Prostate gland (tissue), 2 donors: ENCODE measurements at places on chromosomes 6 and 20. TPM values are rescaled to one million over a fixed set of nuclear protein-coding genes. Genes with fewer than 3 reads are reported as not detected.

Gene SRMS
- total RNA-seq = 1.6 TPM

Gene OR2J3
- total RNA-seq = 0.09 TPM

Gene DYNLRB1
- total RNA-seq = 132 TPM

Gene FAM209B
- 7.6 TPM for total RNA-seq

Gene MCM3
- total RNA-seq = 51.1 TPM

Gene RBM24
- 13.8 TPM for total RNA-seq

Gene ADGRF5
- total RNA-seq = 4.7 TPM

Gene RBPJL
- total RNA-seq = not detected

Gene POPDC3
- total RNA-seq = not detected

Gene OXT
- total RNA-seq = not detected

Gene RBCK1
- total RNA-seq = 108 TPM

- no peaks in the 10 kb centered on the region for H3K36me3 ChIP-seq
- no peak overlapping the region for H3K27ac ChIP-seq
- H3K4me1 ChIP-seq = no peaks in the 10 kb centered on the region
- H3K4me3 ChIP-seq = no peak overlapping the region
- peak; percentile 33 for DNase-seq
- H3K27me3 ChIP-seq = no peaks in the 10 kb centered on the region
Observed at GRCh38 chr6:47787620-47788497, 6.0 kb downstream of the OPN5 start.

DNA sequence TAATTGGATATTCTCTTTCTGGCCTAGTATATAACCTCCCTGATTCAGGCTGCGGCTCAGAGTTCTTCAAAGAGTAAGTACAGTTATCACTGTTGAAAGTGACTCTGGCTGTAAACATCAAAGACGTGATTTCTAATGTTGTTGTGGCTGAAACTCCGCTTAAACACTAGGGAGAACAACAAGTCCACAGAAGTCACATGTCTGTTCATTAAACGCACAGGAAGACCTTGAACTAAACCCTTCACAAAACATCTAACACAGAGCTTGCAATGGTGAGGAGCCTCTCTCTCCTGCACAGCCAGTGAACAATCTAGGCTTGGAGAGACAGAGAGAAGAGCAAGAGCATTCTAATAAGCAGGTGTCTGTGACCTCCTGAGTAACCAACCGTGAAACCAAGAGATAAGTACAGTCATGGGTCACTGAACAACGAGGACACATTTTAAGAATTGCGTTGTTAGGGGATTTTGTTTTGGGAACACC lies 249.3 kb downstream of the PRKN start:
- no peak overlapping the region for H3K27ac ChIP-seq
- no peaks in the 10 kb centered on the region for H3K4me1 ChIP-seq
- DNase-seq = no peak
- no peaks in the 10 kb centered on the region for H3K27me3 ChIP-seq
- H3K4me3 ChIP-seq = no peak overlapping the region

- no peaks in the 10 kb centered on the region for H3K27me3 ChIP-seq
- no peak overlapping the region for H3K27ac ChIP-seq
- no peaks in the 10 kb centered on the region for H3K4me1 ChIP-seq
- H3K4me3 ChIP-seq = no peak overlapping the region
- DNase-seq = no peak
Observed at GRCh38 chr6:105824732-105825131, 261.4 kb upstream of the PRDM1 start.

GRCh38 chr20:40562031-40562430 lies 127.0 kb downstream of the MAFB start:
- H3K27ac ChIP-seq = no peak overlapping the region
- H3K36me3 ChIP-seq = no peaks in the 10 kb centered on the region
- H3K4me3 ChIP-seq = no peak overlapping the region
- no peaks in the 10 kb centered on the region for H3K27me3 ChIP-seq
- H3K4me1 ChIP-seq = no peaks in the 10 kb centered on the region

DNA sequence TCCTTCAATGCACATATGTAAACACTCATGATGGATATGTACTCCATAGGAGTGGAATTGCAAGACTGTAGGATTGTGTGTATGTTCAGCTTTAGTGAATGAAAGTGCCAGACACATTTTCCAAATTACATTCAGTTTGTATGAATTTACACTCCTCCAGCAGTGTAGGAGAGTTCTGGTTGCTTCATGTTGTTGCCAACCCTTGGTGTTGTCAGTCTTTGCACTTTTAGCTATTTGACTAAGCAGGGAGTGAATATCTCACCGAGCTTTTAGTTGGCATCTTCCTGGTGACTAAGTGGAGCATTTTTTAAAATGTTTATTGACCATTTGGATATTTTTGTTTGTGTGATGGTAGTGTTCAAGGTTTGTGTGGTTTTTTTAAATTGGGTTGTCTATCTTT lies 23.9 kb downstream of the NKX2-4 start:
- H3K27me3 ChIP-seq = no peaks in the 10 kb centered on the region
- H3K4me3 ChIP-seq = no peak overlapping the region
- H3K4me1 ChIP-seq = no peaks in the 10 kb centered on the region

GRCh38 chr6:24856901-24857670 lies 58.4 kb upstream of the ARMH2 start:
- H3K36me3 ChIP-seq = no peaks in the 10 kb centered on the region
- H3K4me3 ChIP-seq = no peak overlapping the region
- H3K27me3 ChIP-seq = no peaks in the 10 kb centered on the region

DNA sequence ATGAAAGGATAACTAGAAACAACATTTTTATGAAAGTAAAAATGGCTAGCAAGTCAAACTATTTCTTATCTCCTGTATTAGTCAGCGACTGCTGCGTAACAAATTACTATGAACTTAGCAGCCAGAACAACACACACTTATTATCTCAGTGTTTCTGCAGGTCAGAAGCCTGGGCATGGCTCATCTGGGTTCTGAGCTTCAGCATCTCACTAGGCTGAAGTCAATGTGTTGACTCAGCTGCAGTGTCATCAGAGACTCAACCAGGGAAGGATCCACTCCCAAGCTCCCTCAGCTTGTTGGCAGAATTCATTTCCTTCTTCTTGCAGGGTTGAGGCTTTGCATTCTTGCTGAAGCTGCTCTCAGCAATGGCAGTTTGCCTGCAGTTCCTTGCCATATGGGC lies 33.2 kb upstream of the IGF2R start:
- H3K36me3 ChIP-seq = no peaks in the 10 kb centered on the region
- H3K4me1 ChIP-seq = no peaks in the 10 kb centered on the region
- no peak overlapping the region for H3K27ac ChIP-seq
- H3K4me3 ChIP-seq = no peak overlapping the region
- H3K27me3 ChIP-seq = no peaks in the 10 kb centered on the region
- no peak for DNase-seq

DNA sequence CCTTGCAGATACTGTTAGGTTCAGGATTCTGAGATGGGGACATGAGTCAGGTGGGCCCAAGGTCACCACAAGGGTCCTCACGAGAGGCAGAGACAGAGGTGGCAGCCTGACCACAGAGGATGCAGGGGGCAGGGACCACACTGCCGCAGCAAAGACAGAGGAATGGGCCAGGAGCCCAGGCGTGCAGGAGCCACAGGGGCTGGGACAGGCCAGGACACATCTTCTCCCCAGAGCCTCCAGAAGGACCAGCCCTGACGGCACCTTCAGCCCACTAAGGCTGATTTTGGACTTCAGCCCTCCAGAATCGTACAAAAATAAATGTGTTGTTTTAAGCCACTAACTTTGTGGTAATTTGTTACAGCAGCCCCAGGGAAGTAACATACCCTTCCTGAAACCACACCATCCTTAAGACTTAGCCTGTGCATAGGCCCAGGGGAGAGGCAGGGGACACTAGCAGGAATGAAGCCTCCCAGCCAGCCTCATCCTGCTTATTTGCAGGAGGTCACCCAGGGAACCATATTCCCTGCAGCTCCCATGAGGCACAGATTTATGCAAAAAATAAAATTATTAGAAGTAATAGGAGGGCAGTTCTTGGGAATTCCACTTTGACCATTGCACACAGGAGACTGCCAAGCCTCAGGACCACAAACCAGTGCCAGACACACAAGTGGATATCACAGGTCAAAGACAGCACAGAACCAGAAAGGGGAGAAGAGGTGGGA lies 119.3 kb upstream of the CST7 start:
- DNase-seq = no peak
- H3K4me1 ChIP-seq = no peaks in the 10 kb centered on the region
- no peaks in the 10 kb centered on the region for H3K36me3 ChIP-seq
- H3K27ac ChIP-seq = no peak overlapping the region

- H3K27me3 ChIP-seq = no peaks in the 10 kb centered on the region
- H3K36me3 ChIP-seq = no peaks in the 10 kb centered on the region
- no peak overlapping the region for H3K4me3 ChIP-seq
- H3K27ac ChIP-seq = no peak overlapping the region
- no peak for DNase-seq
Observed at GRCh38 chr6:105898286-105898685, 187.8 kb upstream of the PRDM1 start.

GRCh38 chr6:37555040-37555781 lies 55.5 kb upstream of the CCDC167 start:
- DNase-seq = no peak
- H3K36me3 ChIP-seq = no peaks in the 10 kb centered on the region
- no peaks in the 10 kb centered on the region for H3K27me3 ChIP-seq

GRCh38 chr6:79413562-79414002 lies 123.6 kb downstream of the LCA5 start:
- DNase-seq = no peak
- no peak overlapping the region for H3K27ac ChIP-seq
- no peaks in the 10 kb centered on the region for H3K27me3 ChIP-seq
- no peaks in the 10 kb centered on the region for H3K4me1 ChIP-seq
- no peaks in the 10 kb centered on the region for H3K36me3 ChIP-seq

DNA sequence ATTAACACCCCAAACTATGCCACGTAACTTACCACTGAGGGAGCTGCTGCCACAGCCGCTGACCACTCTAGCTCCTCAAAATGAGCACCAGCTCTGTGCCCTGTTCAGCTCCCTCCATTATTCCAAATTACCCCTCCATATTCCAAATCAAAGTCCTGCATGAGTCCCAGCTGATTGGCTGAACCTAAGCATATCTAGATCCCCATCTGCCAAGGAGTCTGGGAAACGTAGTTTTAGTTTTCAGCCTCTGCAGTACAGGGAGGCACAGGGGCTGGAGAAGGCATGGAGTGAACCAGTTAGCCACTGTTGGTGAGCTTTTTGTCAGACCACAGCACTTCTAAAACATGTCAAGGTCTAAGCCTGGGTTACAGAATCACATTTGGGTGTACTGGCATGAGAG lies 15.9 kb downstream of the UNC5CL start:
- no peaks in the 10 kb centered on the region for H3K36me3 ChIP-seq
- H3K27ac ChIP-seq = no peak overlapping the region
- no peak for DNase-seq
- no peaks in the 10 kb centered on the region for H3K27me3 ChIP-seq

DNA sequence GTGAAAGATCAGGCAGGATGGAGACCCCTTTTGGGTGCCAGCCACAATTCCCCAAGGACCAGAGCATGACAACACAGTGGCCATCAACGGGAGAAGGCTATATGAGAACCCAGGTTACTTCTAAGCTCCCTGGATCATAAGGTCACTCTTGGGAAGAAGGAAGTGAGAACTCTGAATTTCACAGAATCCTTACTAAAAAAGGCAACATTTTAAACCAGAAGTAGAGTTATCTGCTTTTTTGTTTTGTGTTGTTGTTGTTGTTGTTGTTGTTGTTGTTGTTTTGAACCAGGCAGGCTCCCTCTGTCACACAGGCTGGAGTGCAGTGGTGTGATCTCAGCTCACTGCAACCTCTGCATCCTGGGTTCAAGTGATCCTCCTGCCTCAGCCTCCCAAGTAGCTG lies 107.4 kb upstream of the TNFAIP3 start:
- no peak overlapping the region for H3K27ac ChIP-seq
- no peak overlapping the region for H3K4me3 ChIP-seq
- H3K27me3 ChIP-seq = no peaks in the 10 kb centered on the region
- H3K4me1 ChIP-seq = no peaks in the 10 kb centered on the region
- H3K36me3 ChIP-seq = no peaks in the 10 kb centered on the region

- DNase-seq = no peak
- H3K4me1 ChIP-seq = no peaks in the 10 kb centered on the region
- H3K36me3 ChIP-seq = no peaks in the 10 kb centered on the region
- H3K4me3 ChIP-seq = no peak overlapping the region
- no peaks in the 10 kb centered on the region for H3K27me3 ChIP-seq
Observed at GRCh38 chr6:146292506-146292905, 251.1 kb upstream of the RAB32 start.

- no peak for DNase-seq
- no peaks in the 10 kb centered on the region for H3K4me1 ChIP-seq
- no peaks in the 10 kb centered on the region for H3K27me3 ChIP-seq
- H3K4me3 ChIP-seq = no peak overlapping the region
- H3K27ac ChIP-seq = no peak overlapping the region
Observed at GRCh38 chr6:29517245-29517644, 29.5 kb upstream of the MAS1L start.

GRCh38 chr20:50652702-50653294 lies 38.5 kb downstream of the RIPOR3 start:
- H3K4me3 ChIP-seq = no peak overlapping the region
- no peaks in the 10 kb centered on the region for H3K27me3 ChIP-seq
- no peak for DNase-seq
- H3K27ac ChIP-seq = no peak overlapping the region

GRCh38 chr20:13644010-13644409 lies 5.3 kb upstream of the TASP1 start:
- H3K27ac ChIP-seq = no peak overlapping the region
- H3K4me3 ChIP-seq = no peak overlapping the region
- H3K27me3 ChIP-seq = no peaks in the 10 kb centered on the region
- H3K36me3 ChIP-seq = no peaks in the 10 kb centered on the region
- no peak for DNase-seq
